Left colon (tissue), 2 donors: ENCODE measurements at places on chromosomes 16 and 17.
A peak's percentile ranks its signal among the peaks of the same experiment; 100 is the strongest.

GRCh38 chr16:84049403-84050060 lies 6.9 kb upstream of the SLC38A8 start:
- no peak for DNase-seq

DNA sequence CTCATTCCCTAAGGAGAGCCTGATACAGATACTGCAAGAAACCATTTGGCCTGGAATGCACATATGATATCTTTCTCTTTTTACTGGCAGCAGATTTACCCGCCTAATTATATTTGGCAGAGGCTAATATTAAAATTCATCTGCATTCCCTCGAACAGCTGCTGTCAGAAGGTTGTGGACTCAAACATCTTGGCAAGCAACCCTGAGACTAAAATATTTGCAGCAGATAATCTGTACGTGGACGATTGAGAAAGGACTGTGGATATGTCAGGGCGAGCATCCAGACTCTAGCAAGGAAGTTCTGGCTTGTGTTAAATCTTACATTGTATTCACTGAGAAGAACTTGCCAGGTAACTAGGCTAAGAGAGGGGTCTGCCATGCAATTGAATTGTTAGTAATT lies 65.2 kb downstream of the SNX20 start:
- no peak for DNase-seq

- no peak for DNase-seq
Measured at GRCh38 chr16:87172632-87173031, 144.6 kb downstream of the C16orf95 start.

GRCh38 chr16:57574086-57574485 lies 31.6 kb downstream of the ADGRG5 start:
- DNase-seq, result no peak

GRCh38 chr16:67190448-67191399 lies 788 bp upstream of the EXOC3L1 start:
- no peak for DNase-seq

DNA sequence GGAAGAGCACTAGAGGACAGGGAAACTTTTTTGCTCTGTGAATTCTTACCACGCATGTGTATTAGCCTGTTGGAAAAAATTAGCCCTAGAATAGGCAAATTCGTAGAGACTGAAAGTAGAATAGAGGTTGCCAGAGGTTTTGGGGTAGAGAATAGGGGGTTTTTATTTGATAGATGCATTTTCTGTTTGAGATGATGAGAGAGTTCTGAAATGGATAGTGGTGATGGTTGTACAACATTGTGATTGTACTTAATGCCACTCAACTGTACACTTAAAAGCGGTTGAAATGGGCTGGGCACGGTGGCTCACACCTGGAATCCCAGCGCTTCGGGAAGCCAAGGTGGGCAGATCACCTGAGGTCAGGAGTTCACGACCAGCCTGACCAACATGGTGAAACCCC lies 8.0 kb upstream of the DOC2B start:
- no peak for DNase-seq

- peak; percentile 78 for DNase-seq
Measured at GRCh38 chr17:77546772-77547241, 406.0 kb downstream of the SEC14L1 start.

DNA sequence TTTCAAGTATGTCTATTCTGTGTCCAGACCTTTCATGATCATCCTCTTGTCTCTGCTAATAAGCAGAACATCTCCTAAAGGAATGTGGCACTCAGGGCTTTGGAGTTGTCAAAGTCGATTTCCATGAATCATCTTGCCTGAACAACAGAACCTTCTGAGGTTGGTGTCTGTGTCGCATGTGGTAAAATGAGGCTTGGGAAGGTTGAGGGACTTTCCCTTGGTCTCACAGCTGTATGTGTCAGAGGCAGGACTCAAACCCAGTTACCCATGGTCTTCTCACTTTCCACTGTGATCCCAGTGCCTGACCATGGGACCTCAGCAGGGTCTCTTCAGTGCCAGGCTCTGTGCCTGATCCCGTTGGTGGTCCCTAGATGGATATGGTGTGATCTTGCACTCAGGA lies 4.2 kb upstream of the GPRC5B start:
- no peak for DNase-seq

GRCh38 chr16:20001856-20002707 lies 71.6 kb downstream of the GPR139 start:
- DNase-seq, result peak; percentile 49

DNA sequence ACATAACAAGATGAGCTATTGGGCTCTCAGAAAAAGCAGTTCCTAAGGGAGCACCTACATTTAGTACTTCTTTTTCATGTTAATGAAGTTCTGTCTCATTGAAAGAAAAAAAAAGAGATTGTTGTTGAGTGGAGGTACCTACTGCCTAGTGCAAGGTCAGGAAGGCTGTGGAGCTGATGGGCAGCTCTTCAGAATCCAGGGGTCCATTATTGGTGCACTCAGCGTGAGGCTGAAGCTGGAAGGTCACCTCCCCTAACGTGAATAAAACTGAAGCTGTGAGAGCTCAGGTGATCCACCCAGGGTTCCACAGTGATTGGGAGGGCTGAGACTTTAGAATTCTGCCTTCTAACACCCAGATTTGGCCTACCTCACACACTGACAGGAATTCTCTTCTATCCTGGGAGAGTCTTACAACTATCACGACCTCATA lies 153.9 kb upstream of the TBX2 start:
- no peak for DNase-seq

- peak; percentile 30 for DNase-seq
Measured at GRCh38 chr16:84699147-84699711, 571 bp upstream of the USP10 start.

GRCh38 chr16:27221576-27222248 lies 18.4 kb downstream of the KDM8 start:
- DNase-seq, result no peak

DNA sequence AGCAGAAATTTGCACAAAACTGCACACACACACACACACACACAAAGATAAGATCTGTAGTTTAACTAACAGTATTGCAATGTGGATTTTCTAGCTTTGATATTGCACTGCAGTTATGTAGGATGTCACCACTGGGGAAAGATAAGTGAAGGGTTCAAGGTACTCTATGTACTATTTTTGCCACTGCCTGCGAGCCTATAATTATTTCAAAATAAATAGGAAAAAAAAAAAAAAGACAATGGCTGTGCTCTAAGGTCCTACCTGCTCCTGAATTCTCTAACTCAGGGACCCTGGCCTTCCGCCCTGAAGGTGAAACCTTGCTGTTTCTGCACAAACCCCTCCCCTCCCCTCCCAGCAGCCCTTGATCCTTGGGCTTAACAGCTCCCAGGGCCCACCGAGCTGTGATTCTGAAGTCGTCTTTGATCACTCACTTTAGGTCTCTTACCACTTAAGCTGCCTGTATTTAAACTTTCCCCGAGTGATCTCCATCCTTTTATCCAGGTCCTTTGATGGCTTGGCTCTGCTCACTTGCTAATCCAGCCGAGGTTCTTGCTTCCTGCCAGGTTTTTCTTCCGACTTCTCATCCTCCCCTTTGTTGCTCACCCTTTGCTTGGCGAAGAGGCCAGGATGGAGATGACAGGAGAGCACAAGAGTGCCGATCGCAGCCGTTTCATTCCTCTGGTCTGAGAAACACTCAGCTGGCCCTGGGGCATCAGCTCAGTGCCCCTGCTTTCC lies 37.7 kb downstream of the TMEM114 start:
- DNase-seq, result no peak

DNA sequence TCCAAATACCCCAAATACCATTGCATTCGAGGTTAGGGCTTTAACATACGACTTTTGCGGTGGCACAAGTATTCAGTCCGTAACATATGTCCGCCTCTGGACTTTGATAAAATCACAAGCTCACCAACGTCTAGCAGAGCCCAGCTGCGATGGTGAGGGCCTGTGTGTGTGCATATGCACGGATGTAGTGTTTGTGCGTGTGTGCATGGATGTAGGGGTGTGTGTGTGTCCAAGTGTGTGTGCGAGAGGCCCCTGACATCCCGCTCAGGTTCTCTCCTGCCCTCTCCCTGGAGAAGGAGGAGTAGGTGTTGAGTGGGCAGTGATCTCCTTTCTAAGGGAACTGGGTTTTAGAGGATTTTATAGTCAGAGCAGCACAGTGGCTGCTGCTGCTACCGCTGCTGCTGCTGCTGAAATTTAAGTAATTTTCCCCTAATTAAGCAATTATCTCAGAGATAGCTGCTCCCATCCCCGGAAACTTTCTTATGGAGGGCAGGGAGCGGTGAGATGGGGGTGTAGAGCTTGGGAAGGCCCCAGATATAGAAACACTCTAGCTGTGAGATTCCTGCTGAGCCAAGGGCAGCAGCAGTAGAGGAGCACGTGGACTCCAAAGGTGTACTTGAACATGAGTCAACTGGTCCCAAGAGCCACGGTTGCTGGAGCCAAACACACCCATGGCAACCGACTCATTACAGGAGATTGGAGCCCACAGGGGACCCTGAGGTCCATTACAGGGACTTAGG lies 121.7 kb upstream of the SDK2 start:
- DNase-seq, result no peak

- no peak for DNase-seq
Measured at GRCh38 chr17:40726919-40727318, 23.4 kb upstream of the KRT24 start.

GRCh38 chr16:57526498-57526897 lies 9.9 kb downstream of the CCDC102A start:
- no peak for DNase-seq

DNA sequence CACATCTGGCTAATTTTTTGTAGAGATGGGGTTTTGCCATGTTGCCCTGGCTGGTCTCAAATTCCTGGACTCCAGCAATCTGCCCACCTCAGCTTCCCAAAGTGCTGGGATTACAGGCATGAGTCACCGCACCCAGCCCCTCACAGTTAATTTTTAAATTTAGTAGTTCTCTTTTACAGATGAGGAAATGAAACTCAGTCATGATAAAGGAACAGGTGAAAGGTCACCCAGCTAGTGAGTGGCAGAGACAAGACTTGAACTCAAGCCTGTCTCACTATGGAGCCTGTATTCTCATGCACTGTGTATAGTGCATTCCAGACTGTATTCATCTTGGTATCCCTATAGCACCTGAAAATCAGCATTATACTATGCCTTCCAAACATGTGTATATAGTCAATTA lies 77.1 kb upstream of the WSB1 start:
- DNase-seq, result no peak

DNA sequence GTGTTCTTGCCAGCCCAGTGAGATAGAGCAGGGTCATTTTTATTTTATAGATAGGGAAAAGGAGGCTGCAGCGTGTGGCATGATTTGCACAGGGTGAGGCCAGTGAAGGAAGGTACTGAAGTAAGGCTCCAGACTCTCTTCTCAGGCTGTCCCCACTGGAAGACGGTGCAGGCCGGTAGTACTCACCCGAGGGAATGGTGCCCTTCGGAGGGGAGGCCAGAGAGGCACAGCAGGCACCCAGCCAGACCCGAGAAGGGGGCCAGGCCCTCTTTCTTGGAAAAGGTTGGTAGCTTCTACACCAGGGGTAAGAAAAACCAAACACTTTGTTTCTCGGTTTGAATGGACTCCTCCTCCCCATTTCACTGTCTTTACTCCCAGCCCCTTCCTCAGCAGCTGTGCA lies 288 bp downstream of the ANKRD40CL start:
- no peak for DNase-seq

- DNase-seq, result peak; percentile 3
Measured at GRCh38 chr17:82942166-82943130, 102.6 kb upstream of the ZNF750 start.

DNA sequence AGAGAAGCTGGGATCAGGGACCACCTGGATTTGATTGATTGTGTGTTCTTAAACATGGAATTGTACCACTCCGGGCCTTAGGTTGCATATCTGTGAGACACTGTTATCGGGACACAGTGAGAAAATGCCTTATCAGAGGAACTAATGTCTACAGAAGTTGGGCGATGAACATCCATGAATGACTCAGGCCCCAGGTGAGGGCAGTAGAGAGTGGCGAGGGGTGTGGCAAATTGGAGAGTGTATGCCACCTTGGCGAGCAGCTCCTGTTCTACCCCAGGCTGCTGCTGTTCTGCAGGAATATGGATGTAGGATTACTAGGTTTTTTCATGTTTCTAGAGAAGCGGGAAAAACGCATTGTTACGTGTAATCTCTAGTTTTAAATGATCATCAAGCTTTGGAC lies 38.8 kb downstream of the CLEC16A start:
- DNase-seq, result no peak

- no peak for DNase-seq
Measured at GRCh38 chr17:18009609-18010420, 29.2 kb downstream of the ATPAF2 start.

DNA sequence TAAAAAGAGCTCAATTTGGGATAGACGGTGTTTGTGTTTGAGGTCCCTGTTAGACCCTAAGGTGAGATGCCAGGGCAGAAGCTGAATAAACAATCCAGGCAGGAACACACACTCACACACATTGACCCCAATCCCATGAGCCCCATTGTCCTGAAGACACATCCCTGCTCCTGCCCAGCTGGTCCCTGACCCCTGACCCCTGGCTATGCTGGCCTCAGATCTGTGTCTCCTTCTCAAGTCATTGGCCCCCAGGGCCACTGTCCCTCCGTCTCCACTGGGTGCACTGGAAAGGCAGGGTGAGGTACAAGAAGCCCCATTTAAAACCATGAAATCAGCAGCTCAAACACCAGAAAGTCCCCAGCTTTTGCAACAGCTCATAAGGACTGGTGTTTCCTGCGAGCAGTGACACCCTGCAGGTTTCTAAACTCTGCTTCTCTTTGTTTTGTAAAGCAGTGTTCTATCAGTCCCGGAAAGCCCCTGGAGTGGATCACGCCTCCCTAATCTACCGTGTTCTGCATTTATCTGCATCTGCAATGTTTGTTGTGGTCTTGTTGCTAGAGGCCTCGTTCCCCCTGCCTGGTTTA lies 18.0 kb upstream of the ASGR2 start:
- DNase-seq, result no peak

DNA sequence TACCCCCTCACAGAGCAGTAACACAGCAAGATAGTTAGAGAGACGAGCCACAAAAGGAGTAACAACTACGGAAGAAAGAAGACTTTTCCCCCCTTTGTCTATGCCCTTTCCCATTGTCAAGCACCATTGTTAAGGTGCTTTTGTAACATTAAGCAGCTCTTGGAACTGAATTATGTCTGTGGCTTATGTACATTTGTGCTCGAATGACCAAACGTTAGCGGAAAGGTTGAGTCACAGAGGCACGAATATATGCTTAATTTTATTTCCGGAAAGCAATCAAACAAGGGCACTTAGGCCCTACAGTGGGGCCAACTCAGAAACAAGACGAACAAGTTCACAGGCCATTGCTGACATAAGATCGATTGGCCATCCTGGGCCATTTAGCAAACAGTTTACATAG lies 109.5 kb downstream of the ANKFN1 start:
- no peak for DNase-seq

DNA sequence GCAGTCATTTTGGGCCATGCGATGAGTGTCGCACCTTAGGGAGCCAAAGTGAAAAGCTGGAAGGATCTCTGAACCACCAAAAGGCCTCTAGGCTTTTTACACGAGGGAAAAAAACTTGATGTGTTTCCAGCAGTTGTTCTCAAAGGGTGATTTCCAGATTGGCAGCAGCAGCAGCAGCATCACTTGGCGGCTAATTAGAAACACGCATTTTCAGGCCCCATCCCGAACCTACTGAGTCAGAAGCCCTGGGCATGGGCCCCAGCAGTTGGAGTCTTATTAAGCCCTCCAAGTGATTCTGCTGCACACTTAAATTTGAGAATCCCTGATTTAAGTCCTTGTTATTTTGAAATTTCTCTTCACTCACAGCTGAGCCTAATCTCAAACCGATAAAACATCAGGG lies 25.3 kb upstream of the PYY start:
- no peak for DNase-seq

GRCh38 chr17:28384281-28385036 lies 13.0 kb downstream of the SARM1 start:
- peak; percentile 88 for DNase-seq

- no peak for DNase-seq
Measured at GRCh38 chr17:17841601-17842025, 4.8 kb upstream of the SREBF1 start.
